ENCODE measurements at places on chromosomes 1 and 21.

DNA sequence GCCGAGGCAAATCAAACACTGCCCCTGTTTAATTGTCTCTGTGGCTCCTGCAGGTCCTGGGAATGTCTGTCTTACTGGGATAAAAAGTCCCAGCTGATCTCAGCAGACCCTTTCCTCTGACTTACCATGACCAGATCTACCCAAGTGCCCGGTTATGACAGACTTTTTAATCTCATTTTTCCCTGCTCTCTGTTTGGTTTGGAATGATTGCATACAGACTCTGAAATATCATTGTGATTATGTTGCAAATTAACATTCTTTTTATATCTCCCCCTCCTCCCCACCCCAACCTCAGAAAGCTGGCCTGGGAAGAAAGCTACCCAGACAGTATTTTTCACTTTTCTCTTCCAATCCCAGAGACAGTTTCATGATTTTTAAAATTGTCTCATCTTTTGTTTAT lies 16.3 kb downstream of the RAB7B start:
- no peak for DNase-seq

DNA sequence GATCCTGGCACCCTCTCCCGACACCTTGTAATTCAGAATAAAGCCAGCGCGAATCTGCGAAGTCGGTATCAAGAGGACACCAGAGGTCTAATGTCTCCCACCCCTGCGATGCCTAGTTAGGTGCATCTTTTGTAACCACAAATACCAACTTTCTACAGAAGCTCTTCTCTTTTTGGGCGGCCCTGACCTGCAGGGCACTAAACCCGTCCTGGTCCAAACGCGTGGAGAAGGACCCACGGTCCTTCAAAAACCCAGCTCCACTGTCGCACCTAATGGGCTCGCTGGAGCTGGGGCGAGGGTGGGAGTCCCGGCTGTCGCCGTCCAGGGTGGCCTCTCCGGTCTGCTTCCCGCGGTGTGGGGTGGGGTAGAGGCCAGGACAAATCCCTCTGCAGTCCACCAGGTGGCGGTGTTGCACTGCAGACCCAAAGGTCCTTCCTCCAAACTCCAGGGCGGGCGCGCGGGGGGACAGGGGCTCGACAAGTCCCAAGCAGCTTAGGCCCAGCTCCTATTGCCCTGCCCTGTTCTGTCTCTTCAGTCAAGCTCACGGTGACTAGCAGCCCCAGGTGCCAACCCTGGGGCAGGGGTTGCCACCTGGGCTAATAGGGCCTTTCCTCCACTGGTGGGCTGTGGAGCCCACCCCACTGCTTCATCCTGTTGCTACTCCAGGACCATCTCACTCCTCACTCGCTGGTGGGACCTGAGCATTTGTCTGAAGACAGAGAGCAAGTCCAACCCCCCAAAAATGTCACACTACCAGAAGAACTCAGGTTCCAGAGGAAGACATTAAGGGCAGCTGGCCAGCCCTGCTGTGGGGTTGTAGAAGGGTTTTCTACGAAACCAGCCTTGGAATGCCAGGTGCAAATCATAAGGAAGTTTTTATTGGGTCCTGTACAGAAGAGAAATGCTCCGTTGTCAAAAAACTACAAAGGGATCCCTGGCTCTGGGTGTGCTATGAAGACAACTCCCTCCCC lies 2.8 kb downstream of the HES3 start:
- DNase-seq: peak; percentile 52

- DNase-seq: no peak
Observed at GRCh38 chr1:42946120-42946898, 12.4 kb downstream of the SLC2A1 start.

DNA sequence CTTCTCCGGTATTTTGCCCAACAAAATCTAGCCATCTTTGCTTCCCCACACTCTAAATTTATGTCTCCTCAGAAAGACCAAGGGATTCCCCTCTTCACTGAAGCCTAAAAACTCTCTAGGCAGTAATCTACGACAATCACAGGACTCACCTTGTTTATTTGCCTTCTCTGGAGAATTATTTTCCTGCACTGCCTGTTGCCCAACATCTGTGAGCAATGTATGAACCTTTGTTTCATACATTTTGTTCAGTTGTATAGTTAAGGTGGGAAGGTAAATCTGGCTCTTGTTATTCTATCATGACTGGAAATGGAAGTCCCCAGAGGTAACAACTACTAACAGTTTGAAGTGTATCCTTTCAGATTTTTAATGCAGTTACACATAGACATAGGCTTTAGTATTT lies 2.2 kb downstream of the COPA start:
- no peak for DNase-seq

DNA sequence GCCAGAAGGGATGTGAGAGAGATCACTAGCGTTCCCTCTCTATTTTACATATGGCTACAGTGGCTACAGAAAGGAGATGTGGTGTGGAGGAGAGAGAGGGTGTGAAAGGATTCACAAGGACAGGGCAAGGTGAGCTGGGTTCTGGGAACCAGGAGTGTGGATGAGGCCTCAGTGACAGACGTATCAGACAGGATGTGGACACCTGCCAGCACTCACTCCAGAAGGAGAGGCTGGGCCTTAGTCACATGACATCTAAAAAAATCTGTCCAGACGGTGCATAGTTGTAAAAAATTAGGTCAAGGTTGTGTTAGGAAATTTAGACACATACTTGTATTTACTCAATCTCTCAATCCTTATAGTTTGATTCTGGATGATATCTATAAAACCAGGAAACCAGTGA lies 10.6 kb downstream of the TRIM67 start:
- DNase-seq: no peak

DNA sequence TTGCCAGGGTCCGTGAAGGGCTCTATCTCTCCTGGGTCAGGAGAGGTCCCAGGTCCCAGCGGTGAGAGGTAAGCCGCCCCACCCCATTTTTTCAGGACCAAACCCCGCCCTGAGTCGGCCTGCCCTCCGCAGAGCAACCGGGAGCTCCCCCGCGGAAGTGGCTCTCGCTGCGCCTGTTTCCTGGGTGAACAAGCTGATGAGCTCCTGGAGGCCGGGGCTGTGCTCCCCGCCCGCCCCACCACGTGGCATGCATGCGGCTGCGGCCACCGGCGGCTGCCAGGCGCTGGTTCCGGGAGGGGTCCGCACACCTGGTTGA lies 32.0 kb downstream of the ZBTB17 start:
- no peak for DNase-seq

- no peak for DNase-seq
Observed at GRCh38 chr1:50415235-50416149, 7.8 kb downstream of the DMRTA2 start.

- DNase-seq: no peak
Observed at GRCh38 chr1:77540501-77541161, 141.8 kb downstream of the ZZZ3 start.

- DNase-seq: peak; percentile 87
Observed at GRCh38 chr1:172398970-172399755, 21.3 kb upstream of the C1orf105 start.

DNA sequence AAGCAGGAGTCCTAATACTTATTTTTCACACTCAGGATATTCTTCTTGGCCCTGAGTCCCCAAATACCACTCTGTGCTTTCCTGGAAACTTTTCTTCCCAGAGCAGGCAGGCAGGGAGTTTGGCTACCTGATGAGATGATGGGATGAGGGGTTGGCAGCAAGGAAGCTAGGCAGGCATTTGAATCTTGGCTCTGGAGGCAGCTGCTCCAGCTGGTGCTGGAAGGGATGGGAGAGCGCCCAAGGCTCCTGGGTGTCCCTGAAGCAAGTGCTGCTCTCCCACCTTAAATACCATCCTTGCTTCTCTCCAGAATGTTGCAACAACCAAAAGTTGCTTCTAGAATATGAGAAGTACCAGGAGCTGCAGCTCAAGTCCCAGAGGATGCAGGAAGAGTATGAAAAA lies 48.0 kb upstream of the TMEM125 start:
- DNase-seq: no peak

DNA sequence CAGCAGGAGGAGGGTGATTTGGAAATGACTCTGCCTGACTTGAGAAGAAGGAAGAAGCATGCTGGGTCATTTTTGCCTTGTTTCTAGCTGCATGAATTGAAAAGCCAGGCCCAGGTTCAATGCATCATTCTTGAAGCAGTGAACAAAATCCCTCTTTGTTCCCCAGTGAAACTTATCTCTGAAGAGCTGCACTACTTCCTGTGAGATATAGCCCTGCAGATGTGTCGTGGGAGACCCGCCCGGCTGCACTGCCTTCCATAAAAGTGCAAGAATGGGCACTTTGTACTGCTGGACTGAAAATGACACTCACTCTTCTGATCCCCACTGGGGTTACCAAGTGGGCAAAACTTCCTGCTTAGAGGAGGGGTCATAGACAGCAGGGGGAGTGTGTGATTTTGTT lies 249.2 kb upstream of the NFIA start:
- DNase-seq: no peak

GRCh38 chr1:192530254-192530653 lies 45.3 kb upstream of the RGS1 start:
- no peak for DNase-seq

DNA sequence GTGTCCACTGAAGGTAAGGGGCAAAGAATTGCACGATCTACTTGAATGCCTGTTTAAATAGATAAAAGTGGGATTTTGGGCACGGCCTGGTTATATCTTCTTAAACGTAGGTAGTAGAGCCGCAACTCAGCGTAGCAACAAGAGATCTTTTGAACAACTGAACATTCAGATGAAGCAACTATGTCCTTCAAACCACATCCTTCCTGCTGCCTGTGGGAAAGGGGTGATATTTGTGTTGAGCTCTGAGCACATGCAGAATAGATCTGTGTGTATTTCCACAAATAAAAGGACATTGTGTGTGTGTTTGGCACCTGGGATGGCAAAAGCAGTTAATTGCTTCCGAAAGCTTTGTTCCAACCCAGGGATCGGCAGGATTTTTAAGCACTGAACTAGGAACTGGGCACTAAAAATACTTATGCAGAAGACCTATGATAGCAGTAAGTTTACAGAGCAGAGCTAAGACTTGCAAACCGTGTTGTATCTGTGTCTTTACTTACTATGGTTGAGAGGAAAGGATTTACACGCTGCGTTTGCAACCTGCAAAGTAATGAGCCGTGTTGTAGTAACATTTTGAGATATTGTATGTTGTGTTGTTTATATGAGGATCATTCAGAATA lies 333.4 kb downstream of the CHRM3 start:
- no peak for DNase-seq

DNA sequence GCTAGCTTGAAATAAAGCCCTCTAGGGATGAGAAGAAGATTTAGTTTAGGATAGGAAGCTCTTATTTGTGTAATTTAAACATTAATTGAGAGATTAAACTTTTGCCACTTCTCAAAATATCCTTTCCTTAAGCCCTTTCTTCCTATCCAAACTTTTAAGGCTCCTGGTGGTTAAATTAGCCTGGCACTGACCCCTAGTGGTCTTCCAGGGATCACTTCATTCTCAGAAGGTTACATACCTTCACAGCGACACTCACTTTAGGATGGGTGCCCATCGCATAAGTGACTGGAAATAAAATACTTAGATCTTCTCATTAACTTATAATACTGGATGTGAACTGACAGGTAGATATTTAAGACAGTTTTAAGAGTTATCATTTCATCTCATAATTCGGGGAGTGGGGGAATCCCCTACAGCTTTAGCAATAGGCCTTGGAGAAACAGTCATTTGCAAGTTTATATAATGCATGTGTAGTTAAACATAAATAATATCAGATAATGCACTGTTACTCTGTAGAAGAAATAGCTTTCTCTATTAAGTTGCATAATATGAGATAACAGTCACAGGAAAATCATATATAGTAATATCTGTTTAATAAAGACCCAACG lies 7.4 kb downstream of the LHX9 start:
- no peak for DNase-seq

DNA sequence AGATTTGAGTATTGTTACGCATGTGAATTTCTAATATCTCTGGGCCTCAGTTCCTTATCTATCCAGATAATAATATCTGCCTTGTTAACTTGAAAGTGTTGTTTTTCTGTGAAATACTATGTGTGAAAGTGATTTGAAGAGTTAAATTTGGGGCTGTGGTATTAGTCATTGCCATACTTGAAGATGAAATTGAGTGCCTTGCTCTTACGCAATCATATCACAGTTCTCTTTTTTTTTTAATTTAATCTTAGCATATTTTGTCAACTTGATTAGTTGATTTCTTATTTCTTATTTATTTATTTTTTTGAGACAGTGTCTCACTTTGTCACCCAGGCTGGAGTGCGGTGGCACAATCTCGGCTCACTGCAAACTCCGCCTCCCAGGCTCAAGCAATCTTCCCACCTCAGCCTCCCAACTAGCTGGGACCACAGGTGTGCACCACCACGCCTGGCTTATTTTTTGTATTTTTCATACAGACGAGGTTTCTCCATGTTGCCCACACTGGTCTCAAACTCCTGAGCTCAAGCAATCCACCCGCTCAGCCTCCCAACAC lies 31.0 kb downstream of the AGO4 start:
- DNase-seq: no peak

GRCh38 chr21:42294273-42294880 lies 20.8 kb downstream of the TFF3 start:
- DNase-seq: no peak

DNA sequence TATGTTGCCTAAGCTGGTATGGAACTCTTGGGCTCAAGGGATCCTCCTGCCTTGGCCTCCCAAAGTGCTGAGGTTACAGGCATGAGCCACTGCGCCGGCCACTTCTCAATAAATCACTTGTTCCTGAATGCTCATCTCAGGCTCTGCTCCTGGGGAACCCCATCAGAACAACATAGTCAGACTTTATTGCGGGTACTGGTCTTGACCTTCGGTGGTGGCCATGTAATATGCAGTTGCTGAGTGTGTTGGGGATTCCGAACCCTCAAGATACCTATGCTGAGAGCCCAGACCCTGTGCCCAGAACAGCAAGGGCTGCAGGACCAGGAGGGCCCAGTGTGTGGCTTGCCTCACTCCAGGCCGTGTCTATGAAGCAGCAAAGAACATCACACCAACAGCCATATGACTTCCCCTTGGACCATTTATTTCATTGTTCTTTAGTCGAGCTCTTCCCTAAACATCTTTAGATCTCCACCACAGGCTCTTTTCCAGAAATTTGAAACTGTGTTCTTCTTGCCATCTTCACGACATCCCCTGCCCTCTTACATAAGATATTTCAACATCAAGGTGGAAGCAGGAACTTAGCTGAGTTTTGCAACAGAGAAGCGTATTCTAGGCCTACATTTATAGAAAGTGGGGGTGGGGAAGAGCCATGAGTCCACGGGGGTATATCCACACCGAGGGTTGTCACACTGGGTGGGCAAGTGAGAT lies 12.7 kb upstream of the SDHB start:
- DNase-seq: no peak

DNA sequence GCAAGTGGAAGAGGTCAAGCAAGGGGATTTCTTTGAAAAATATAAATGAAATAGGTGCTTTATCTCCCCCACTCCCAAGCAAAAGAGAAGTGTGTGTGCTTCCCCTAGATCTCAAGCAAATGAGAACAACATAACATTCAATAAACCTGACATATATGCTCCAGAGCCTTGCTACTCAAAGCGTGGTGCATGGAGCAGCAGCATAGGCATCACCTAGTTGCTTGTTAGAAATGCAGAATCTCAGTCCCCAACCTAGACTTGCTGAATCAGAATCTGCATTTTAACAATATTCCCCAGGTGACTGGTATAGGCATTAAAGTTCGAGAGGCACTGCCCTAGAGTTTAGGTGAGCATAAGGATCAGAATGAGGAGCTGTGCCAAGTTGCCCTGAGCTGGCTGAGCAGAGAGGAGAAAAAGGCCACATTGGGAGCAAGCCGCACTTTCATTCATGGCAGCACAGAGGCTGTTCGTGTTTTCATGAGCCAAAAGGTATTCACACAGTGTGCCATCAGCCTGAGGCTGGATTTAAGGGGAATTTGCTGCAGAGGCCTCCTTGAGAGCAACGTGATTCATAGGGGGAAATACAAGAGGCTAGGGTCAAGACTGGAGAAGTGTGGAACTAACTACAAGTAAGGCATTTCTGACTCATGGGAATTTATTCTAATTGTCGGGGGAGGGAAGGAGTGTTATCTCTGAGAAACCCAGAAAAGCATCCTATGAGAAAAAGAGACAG lies 14.3 kb upstream of the LPAR3 start:
- no peak for DNase-seq

Data from NCI-H526 treated with DMSO at 0.1 percent for 48 hours (cell line).